ENCODE measurements at places on chromosomes 6 and 20. TPM values are rescaled to one million over a fixed set of nuclear protein-coding genes. Genes with fewer than 3 reads are reported as not detected.

DNA sequence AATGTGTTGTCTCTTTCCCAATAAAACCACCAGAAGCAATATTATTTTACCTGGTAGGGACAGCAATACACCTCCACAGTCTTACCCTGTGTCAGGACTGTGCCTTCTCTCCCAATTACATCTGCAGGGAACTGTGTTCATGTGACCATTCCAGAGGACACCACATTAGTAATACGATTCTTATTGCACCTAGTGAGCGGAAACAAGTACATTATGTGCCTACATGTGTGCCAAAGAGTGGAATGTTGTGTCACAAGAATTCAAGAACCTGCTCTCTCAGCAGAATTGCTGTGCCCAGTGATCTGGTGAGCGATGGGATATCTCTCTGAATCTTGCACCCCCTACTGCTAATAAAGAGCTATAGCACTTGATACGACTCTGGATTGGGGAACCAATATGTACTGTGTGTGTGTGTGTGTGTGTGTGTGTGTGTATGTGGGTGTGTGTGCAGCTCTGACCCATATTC, 57.4 kb upstream of the FOXC1 start:
- H3K4me3 ChIP-seq = no peak overlapping the region
- H3K4me1 ChIP-seq = peaks cover 8% of the 10 kb centered on the region
- no peaks in the 10 kb centered on the region for H3K36me3 ChIP-seq
- no peak overlapping the region for H3K27ac ChIP-seq

DNA sequence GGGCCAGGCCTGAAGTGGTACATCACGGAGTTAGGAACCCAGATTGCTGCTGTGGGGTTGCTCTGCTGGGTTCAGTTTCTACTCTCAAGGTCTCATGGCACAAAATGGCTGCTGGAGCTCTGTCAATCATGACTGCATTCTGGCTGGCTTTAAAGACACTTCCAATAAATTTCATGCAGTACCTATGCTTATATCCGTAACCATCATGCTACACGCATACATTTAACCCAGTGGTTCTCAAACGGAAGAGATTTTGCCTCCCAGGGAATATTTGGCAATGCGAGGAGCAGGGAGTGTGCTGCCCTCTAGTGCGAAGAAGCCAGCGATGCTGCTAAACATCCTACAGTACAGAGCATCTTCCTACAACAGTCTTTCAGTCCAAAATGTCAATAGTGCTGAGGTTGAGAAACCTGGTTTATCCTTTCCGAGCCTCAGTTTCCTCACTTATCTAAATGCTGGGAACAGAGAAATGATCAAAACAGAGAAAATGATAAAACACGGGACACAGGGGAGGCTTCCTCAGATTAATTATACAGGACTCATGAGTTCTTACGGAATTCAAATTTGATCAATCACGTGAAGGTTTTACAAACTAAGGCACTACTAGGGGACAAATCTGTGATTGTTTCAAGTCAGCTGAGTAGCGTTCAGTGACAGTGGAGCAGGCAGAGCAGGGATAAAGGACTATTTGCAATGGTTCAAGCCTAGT, 9.6 kb upstream of the SLC2A10 start:
- H3K27ac ChIP-seq = no peak overlapping the region
- H3K36me3 ChIP-seq = no peaks in the 10 kb centered on the region
- no peaks in the 10 kb centered on the region for H3K4me1 ChIP-seq
- H3K27me3 ChIP-seq = peaks cover 12% of the 10 kb centered on the region
- peak; percentile 34 for DNase-seq

- no peak for DNase-seq
- H3K4me3 ChIP-seq = peak overlapping the region; percentile 4
- peak overlapping the region; percentile 57 for H3K27ac ChIP-seq
- H3K27me3 ChIP-seq = no peaks in the 10 kb centered on the region
- H3K36me3 ChIP-seq = peaks cover 81% of the 10 kb centered on the region
Observed at GRCh38 chr20:2656471-2657117, 4.2 kb downstream of the NOP56 start.

DNA sequence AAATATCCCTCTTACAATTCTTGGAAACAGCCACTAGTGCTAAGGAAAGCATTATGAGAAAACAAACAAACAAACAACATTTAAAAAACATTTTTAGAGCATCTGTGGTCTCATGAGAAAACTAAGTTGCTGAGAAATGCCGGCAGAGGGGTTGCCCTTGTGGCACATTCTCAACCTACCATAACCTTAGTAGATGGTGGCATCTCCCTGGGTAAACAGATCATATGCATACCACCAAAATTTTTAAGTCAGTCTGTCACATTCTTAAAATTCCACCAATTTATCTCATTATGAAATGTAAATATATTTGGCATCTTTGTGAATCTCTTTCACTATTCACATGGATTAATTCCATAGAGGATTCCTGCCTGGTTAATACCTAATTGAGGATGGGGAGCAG, 575.7 kb upstream of the MARCKS start:
- H3K27me3 ChIP-seq = no peaks in the 10 kb centered on the region
- H3K27ac ChIP-seq = no peak overlapping the region
- no peak overlapping the region for H3K4me3 ChIP-seq
- no peak for DNase-seq
- H3K36me3 ChIP-seq = no peaks in the 10 kb centered on the region

GRCh38 chr20:32528905-32529670, 56.0 kb downstream of the NOL4L start:
- peak overlapping the region; percentile 86 for H3K27ac ChIP-seq
- no peak overlapping the region for H3K4me3 ChIP-seq
- H3K27me3 ChIP-seq = no peaks in the 10 kb centered on the region
- H3K36me3 ChIP-seq = peaks cover 33% of the 10 kb centered on the region

Gene EYA2
- total RNA-seq = not detected

Gene MAP1LC3A
- total RNA-seq = 1.6 TPM

Gene ULBP2
- total RNA-seq = 0.40 TPM

Gene PLCB1
- 1.5 TPM for total RNA-seq

Data from activated CD8-positive, alpha-beta T cell treated with anti-CD3 and anti-CD28 coated beads, Interleukin-2, amount 10 ng/mL, durations not matched to agents 7 days and 5 days (primary cell).